ENCODE measurements at places on chromosomes 13 and 19. TPM values are rescaled to one million over a fixed set of nuclear protein-coding genes. Genes with fewer than 3 reads are reported as not detected.

DNA sequence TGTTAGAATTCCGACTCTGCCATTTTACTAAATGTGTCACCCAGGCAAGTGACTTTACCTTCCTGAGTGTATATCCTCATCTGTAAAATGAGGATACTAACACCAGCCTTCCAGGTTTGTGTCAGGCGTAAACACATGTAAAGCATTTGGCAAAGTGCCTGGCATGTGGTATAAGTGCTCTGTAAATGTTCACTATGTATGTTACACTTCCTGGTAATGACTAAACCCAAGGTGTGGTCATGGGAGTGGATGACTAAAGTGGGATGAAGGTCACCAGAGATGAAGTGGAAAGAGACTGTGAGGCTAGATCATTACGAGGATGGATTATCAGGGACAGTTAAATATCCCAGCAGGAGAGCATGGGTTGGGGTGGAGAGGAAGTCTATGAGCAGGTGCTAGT is 25.6 kb downstream of the DEDD2 start:
- peak; percentile 84 for DNase-seq
- no peak overlapping the region for H3K27ac ChIP-seq
- H3K27me3 ChIP-seq, result no peaks in the 10 kb centered on the region
- H3K4me3 ChIP-seq, result no peak overlapping the region

GRCh38 chr13:64962404-64962803 is 2267.7 kb downstream of the PCDH9 start:
- H3K4me1 ChIP-seq, result no peaks in the 10 kb centered on the region
- no peak overlapping the region for H3K27ac ChIP-seq
- no peaks in the 10 kb centered on the region for H3K36me3 ChIP-seq
- DNase-seq, result no peak

- H3K4me3 ChIP-seq, result no peak overlapping the region
- peak; percentile 69 for DNase-seq
- no peaks in the 10 kb centered on the region for H3K4me1 ChIP-seq
- H3K27me3 ChIP-seq, result no peaks in the 10 kb centered on the region
Observed at GRCh38 chr13:42893214-42893671, 98.8 kb downstream of the EPSTI1 start.

GRCh38 chr19:39052846-39053245 is 20.5 kb upstream of the FBXO27 start:
- H3K27ac ChIP-seq, result no peak overlapping the region
- H3K27me3 ChIP-seq, result no peaks in the 10 kb centered on the region

DNA sequence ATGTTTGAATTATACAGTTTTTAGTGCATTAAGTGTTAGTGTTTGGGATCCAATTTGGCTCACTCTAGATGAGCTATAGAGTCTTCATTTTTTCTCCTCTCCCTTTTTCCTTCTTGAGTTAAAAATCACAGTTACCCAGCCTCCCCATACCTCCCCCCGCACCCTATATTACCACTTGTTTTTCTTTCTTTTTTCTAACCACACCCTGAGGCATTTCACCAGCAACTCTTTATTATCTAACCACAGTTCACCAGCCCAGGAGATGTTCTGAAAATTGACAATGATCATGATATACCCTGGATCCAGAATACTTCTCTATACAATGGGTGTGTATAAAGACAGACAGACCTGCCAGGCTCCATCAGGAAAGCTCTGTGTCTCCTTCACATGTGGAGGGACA is 86.5 kb upstream of the UBL3 start:
- H3K27ac ChIP-seq, result no peak overlapping the region
- H3K27me3 ChIP-seq, result peaks cover 10% of the 10 kb centered on the region
- H3K4me1 ChIP-seq, result no peaks in the 10 kb centered on the region
- no peak for DNase-seq

- H3K4me3 ChIP-seq, result no peak overlapping the region
- DNase-seq, result no peak
- H3K27me3 ChIP-seq, result no peaks in the 10 kb centered on the region
- H3K4me1 ChIP-seq, result no peaks in the 10 kb centered on the region
- no peak overlapping the region for H3K27ac ChIP-seq
Observed at GRCh38 chr13:22073718-22074117, 402.8 kb downstream of the FGF9 start.

- no peak overlapping the region for H3K4me3 ChIP-seq
- H3K4me1 ChIP-seq, result peaks cover 5% of the 10 kb centered on the region
- H3K36me3 ChIP-seq, result peaks cover 6% of the 10 kb centered on the region
- H3K27ac ChIP-seq, result no peak overlapping the region
- no peak for DNase-seq
Observed at GRCh38 chr19:17942582-17943273, 9.9 kb downstream of the CCDC124 start.

DNA sequence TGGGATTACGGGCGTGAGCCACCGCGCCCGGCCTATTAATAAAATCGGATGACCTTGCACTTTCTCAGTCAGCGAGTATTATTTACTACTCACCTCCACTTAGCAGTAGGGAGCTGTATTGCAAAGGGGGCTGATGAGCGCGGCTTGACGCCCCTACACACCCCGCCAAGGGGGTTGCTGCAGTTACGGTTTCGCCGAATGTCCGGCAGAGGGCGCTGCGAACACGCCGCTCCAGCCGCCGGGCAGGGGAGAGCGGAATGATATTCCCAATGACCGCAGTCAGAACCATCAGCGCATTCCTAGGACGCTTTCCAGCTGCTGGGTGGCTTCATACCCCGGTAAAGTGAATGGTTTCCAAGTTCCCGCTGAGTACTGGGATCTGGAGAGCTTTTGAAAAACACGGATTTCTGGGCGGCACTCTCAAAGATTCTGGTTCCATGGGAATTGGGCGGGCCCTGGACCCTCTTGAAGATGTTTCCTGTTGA is 30.0 kb upstream of the TPT1 start:
- no peak overlapping the region for H3K27ac ChIP-seq
- H3K4me3 ChIP-seq, result no peak overlapping the region
- H3K4me1 ChIP-seq, result peaks cover 4% of the 10 kb centered on the region
- no peaks in the 10 kb centered on the region for H3K27me3 ChIP-seq

DNA sequence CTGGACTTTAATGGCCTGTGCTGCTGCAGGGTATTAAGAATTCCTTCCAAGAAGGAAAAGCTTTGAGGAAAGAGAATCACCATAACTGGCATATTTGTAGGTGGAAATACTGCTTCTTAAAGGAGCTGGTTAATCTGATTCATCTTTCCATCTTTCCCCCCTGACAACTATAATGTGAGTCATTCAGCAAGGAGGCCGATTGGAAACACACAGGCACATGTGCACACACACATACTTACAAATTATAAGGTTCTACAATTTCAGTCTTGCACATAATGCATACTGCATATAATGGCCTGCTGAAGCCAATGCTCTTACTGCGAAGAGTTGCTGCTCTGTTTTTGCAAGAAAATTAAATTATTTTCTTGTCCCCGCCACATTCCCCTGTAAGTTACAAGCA is 78.8 kb upstream of the TPP2 start:
- H3K27me3 ChIP-seq, result no peaks in the 10 kb centered on the region
- H3K36me3 ChIP-seq, result no peaks in the 10 kb centered on the region
- DNase-seq, result no peak
- no peak overlapping the region for H3K4me3 ChIP-seq

DNA sequence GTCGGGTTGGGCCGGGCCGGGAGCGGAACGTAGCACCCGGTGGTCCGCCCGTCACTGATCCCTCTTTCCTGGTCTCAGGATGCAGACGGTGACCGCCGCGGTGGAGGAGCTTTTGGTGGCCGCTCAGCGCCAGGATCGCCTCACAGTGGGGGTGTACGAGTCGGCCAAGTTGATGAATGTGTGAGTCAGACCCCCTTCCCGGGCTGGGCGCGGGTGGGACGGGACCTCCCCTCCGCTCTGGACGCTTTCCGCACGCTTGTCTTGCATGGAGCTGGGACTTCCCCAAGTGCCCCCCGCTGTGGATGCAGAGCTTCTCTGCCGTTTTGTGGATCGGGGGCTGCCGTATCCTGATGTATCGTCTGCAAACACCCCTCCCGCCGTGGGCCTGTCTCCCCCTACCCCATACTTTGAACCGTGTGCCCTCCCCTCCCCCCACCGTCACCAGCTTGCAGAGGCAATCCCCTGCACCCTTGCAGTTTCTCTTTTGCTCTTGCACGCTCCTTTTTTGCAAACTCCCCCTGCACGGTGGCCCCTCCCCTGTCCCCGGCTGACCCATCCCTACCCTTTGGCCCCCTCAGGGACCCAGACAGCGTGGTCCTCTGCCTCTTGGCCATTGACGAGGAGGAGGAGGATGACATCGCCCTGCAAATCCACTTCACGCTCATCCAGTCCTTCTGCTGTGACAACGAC is 669 bp downstream of the GADD45B start:
- no peaks in the 10 kb centered on the region for H3K4me1 ChIP-seq
- peak overlapping the region; percentile 97 for H3K4me3 ChIP-seq
- H3K27me3 ChIP-seq, result no peaks in the 10 kb centered on the region
- H3K27ac ChIP-seq, result peak overlapping the region; percentile 90

DNA sequence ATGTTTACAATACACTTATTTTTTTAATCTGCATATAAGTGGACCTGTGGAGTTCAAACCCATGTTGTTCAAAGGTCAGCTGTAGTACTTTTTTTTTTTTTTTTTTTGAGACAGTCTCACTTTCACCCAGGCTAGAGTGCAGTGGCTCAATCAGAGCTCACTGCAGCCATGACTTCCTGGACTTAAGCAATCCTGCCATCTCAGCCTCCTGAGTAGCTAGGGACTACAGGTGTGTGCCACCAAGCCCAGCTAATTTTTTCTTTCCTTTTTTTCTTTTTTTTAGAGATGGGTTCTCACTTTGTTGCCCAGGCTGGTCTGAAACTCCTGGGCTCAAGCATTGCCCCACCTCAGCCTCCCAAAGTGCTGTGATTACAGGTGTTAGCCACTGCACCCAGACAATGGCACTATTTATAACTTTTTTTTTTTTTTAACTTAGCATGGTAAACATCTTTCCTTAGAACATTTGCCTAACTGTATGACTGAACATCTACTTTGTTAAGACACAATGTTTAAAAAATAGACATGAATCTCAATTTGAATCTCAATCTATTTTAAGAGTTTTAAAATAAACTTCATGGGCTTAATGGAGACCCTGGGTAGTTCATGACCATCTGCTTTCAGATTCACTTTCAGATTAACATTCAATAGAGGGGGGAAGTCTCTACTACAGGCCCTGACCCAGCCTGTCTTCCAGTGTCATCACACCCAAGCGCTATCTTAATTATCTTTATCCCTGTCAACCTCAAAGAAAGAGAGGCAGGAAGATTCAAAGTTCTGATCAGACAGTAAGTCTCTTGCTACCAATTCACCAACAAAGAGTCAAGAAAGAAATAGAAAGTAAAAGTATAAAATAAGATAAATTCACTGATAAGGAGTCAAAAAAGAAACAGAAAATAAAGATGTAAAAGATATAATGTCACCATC is 97.7 kb upstream of the DOCK9 start:
- H3K4me1 ChIP-seq, result no peaks in the 10 kb centered on the region
- no peaks in the 10 kb centered on the region for H3K27me3 ChIP-seq
- no peak overlapping the region for H3K4me3 ChIP-seq
- DNase-seq, result no peak

DNA sequence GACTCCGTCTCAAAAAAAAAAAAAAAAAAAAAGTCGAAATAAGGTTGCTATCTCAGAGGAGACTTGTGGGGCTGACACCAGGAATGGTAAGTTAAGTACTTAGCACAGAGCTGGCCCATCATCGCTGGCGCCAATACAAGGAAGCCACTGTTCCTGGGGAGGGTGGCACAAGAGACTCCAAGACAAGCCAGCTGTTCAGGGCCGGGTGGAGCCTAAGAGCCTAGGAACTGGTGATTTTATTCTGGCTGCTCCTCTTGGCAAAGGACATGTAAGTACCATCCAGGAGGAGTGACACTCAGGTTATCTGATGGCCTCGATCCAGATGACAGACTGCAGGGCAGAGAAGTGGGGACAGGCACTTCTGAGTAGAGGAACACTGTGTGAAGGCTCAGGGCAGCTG is 3.8 kb downstream of the ELOF1 start:
- H3K27ac ChIP-seq, result no peak overlapping the region
- H3K4me3 ChIP-seq, result no peak overlapping the region
- H3K4me1 ChIP-seq, result peaks cover 6% of the 10 kb centered on the region
- peaks cover 14% of the 10 kb centered on the region for H3K36me3 ChIP-seq
- DNase-seq, result no peak

DNA sequence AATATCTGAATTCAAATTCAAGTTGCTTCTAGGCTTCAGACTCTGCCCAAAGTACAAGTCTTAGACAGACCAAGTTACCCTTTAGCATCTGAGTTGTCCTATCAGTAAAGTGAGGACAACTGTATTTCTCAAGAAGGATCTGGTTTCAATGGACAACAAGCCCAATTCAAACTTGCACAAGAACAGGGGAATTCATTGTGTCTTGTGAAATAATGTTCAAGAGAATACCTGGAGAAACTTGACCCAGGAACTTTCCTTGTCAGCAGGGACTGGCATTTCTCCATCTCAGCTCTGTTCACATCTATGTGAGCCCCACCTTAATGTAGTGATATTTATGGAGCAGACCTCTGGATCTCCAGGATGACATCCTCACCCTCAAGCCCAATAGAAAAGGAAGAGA is 894.9 kb upstream of the SLC10A2 start:
- no peaks in the 10 kb centered on the region for H3K36me3 ChIP-seq
- H3K27me3 ChIP-seq, result no peaks in the 10 kb centered on the region
- no peaks in the 10 kb centered on the region for H3K4me1 ChIP-seq
- no peak overlapping the region for H3K4me3 ChIP-seq
- no peak for DNase-seq

- no peak overlapping the region for H3K4me3 ChIP-seq
- no peak for DNase-seq
- no peaks in the 10 kb centered on the region for H3K27me3 ChIP-seq
- no peaks in the 10 kb centered on the region for H3K36me3 ChIP-seq
- no peaks in the 10 kb centered on the region for H3K4me1 ChIP-seq
Observed at GRCh38 chr13:83796364-83796763, 85.9 kb downstream of the SLITRK1 start.

DNA sequence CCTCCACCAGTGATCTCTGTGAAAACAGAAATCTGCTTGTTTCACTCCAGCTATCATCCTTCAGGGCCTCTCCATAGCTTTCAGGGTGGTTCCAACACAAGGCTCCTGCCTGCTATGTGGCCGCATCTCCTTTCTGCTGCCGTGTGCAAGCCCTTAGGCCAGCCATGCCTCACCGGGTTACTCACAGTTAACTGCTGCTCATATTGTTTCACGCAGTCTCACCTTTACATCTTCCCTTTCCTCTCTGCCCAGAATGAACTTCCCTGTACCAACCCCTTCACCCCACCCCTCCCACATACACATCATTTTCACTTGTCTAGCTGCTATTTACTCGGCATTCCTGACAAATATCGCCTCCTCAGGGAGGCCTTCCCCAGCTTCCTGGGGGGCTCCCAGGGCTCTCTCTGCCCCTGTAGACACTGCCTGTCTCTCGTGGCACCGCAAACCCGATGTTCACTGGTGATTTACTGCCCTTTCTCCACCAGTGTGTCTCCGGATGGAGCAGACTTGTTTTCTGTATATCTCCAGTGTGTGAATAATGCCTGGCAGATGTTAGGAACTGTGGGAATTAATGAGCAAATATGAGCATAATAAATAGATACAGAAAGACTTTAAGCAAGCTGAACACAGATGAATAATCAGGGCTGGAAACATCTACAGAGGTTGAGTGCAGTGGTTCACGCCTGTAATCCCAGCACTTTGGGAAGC is 39.3 kb upstream of the GPR183 start:
- H3K36me3 ChIP-seq, result no peaks in the 10 kb centered on the region
- H3K4me1 ChIP-seq, result no peaks in the 10 kb centered on the region
- H3K27ac ChIP-seq, result no peak overlapping the region

- H3K27me3 ChIP-seq, result no peaks in the 10 kb centered on the region
- no peaks in the 10 kb centered on the region for H3K36me3 ChIP-seq
- H3K27ac ChIP-seq, result no peak overlapping the region
- peak; percentile 26 for DNase-seq
Observed at GRCh38 chr13:84994582-84994981, 804.6 kb downstream of the SLITRK6 start.

ZNF442 gene
- 5.1 TPM for total RNA-seq

ATP8B3 gene
- total RNA-seq, result 3.0 TPM

PRR12 gene
- 2.1 TPM for total RNA-seq

SELENOV gene
- not detected for total RNA-seq
